D721Med (cell line): ENCODE measurements at places on chromosomes 5 and 9.
A peak's percentile ranks its signal among the peaks of the same experiment; 100 is the strongest.

GRCh38 chr5:40224421-40224820 lies 455.3 kb upstream of the PTGER4 start:
- no peak for DNase-seq

DNA sequence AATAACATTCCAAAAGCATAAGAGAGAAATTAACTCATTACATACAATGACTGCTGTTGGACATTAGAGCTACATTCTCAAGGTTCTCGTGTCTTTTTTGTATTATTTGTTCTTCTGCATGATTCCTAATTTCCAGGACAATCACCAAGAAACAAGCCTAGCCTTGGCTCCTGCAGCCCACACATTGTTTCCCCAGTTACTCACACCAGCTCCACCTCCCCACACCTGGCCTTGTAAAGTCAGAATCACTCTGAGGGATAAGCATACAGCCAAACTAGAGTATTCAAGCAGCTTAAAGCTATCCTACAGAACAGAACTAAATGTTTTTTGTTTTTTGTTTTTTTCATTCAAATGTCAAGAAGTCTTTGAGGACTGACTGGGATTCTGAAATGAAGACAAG lies 189.2 kb downstream of the HINT1 start:
- no peak for DNase-seq

DNA sequence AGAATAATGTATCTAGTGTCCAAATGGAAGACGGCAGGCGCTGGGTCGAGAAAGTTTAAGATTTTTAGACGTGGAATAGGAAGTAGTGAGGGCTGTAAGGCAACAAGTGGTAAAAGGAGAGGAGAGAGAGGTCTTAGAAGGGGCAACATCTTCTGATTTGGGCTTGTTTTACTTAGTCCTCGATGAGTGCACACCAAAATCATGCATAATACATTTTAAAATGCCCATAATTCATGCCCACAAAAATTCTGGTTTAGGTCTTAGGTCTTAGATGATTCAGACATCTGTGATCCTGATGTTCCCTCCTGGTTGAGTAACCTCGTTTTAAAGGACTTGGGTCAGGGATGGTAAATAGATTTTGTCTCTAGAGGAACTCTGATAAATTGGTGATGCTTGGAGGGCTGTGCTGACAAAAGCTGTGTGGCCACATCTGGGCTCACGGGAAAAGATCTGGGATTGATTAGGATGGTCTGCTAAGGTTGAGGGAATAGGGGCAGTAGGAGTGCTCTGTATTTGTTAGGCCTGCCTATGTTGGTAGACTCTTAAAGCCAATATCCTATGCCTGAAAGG lies 476.3 kb downstream of the CCDC171 start:
- DNase-seq, result no peak

DNA sequence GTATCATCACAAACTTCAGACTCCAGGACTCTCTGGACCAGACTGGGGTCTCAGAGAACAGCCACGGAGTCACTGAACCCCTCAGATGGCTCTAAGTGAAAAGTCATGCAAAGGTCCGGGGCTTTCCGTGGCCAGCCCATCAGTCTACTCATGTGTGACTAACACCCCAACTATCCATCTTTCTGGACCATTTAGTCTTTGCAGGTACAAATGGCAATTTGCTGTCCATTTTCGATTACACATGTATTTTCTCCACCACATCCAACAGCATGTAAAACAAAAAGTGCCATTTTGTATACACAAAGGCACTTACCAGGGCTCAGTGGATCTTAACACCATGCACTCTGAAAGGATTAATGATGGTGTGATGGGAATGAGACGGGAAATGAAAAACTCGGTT lies 387.7 kb downstream of the BNC2 start:
- DNase-seq, result no peak

GRCh38 chr5:6868575-6869215 lies 155.5 kb downstream of the TENT4A start:
- no peak for DNase-seq

GRCh38 chr5:55973296-55973695 lies 21.5 kb downstream of the IL6ST start:
- no peak for DNase-seq

DNA sequence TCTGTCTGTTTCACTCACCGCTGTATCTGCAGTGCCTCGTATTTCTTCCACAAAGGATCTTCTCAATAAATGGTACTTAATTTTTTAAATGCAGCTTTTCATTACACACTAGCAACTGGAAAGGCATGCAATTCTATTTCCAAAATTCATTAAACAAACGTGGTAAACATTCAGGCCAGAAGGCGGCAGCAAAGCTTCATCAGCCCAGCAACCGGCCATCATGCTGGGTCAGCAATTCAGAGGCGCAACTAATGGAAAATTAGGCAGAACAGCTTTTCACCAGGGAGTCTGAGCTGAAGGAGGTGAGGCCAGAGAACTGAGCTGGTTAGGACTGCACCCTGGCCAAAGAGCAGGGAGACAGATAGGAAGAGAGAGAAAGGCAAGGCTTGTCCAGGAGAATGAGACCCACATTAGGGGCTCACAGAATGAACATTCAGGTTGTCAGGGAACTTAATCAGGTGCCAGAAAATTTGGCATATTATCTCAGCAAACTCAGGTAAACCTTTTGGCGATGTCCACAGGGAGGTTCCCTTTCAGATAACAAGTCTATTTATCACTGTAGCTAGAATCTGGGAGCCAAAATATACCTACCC lies 17.7 kb upstream of the RNF180 start:
- DNase-seq, result peak; percentile 22

GRCh38 chr9:11874414-11874813 lies 818.8 kb upstream of the TYRP1 start:
- DNase-seq, result no peak

DNA sequence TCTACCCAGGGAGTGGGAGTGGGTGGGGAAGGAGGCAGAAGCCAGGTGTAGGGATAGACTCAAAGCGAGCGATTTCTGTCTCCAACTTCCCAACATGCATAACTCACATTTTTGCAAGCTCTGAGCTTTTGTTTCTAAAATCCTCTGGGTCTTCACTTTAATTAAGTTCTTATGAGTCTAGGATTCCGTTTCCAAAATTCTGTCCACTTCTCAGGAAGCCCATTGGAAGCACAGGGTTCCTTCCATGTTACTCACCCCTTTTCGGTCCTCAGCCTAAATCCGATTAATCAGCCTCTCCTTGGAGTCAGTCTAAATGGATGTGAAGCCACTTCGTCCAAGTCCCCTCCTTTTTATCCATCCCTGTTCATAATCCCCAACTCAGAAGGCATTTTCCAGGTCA lies 1.4 kb downstream of the GPX3 start:
- no peak for DNase-seq

- DNase-seq, result no peak
These were observed 19.5 kb upstream of the IRF1 start for GRCh38 chr5:132510076-132510475.

GRCh38 chr5:591746-592145 lies 20.4 kb upstream of the CEP72 start:
- no peak for DNase-seq

DNA sequence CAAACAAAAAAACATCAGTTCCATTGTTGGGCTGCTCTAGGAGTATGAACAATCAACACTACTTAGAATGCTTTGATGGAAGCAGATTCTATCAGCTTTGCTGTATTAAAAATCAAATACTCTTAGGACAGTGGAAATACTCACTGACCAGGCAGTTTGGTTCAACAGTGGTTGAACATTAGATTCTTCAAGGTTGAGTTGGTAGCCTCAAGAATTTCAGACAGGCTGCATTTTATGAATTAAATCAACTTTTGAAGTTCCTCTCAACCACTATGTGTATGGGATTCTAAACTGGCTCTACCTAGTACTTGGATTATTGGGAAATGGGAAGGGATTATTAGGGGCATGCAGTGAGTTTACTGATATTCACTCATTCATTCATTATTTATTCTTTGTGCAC lies 35.0 kb downstream of the ACTBL2 start:
- no peak for DNase-seq

DNA sequence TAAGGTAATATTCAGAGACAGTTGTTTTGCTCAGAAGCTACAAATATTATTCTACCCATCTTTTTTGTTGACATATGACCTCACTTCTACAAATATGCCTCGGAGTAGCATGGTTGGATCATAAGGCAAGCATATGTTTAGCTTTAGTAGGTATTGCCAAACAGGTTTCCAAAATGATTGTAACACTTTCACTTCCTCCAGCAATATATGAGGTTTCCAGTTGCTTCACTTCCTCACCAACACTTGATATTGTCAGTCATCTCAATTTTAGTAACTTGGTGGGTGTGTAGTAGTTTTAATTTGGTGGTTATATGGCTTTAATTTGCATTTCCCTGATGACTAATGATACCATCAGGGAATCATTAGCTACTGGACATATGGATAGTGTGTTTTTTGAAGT lies 46.7 kb downstream of the TNFSF8 start:
- DNase-seq, result no peak

DNA sequence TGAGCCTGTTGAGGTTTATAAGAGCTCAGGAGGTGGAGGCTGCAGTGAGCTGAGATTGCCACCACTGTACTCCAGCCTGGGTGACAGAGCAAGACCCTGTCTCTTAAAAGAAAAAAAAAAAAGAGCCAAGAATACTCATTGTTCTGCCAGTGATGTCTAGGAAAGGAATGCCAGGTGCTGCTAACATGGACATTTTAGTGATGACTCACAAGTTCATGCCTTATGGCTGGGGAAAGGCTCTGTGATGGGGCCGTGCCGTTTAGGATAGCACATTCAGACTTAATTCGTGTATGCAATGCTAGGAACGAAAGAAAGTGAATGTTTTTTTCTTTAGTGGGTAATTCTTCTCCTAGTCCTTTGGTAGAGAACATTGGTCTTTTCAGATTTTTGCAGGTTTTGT lies 134.2 kb downstream of the ARHGAP26 start:
- no peak for DNase-seq

DNA sequence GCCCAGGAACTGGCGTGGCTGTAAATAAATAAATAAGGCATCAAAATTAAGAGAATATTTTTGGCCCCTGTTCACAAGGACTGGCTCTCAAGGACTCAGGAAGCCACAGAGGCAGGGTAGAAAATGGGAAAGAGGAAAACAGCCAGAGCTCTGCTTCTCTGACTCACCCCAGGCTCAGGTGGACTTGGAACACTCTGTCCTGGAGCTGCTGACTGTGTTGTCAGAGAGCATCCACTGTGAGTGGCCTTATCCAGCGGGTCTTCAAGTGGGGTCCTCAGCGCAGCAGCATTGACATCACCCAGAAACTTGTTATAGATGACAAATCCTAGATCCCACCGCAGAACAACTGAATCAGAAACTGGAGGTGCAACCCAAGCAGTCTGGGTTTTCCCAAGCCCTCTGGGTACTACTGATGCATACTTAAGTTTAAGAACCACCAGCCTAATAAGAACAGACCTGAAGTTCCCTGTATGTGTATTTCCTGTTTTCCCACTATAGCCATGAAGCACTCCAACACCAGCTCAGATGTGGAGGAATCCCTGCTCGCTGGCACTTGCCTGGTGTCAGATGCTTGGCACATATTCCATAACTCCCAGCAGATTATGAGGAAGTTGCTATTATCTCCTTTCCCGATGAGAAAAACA lies 20.5 kb downstream of the ADRA1B start:
- no peak for DNase-seq

DNA sequence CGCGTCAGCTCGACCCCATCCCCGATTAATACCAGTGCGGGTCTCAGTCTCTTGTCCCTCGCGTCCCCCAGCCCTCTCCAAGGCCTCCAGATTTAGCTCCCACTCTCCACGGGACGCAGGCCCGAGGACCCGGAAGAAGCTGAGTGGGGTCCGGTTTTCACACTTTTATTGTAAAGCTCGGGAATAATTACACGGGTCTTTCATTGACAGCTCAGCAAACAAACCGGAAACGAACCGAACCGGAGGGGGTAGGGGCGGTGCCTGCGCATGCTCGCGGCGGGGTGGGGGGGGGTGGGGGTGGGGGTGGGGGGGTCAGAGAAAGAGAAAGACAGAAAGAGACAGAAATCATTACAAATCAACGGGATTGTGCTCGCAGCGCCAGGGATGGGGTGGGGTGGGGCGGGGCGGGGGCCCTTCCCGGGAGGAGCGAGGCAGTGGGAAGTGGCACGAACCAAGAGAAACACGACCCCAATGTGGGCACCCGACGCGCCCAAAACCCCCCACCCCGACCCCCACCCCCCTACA lies 27.9 kb downstream of the PCDH1 start:
- peak; percentile 65 for DNase-seq

DNA sequence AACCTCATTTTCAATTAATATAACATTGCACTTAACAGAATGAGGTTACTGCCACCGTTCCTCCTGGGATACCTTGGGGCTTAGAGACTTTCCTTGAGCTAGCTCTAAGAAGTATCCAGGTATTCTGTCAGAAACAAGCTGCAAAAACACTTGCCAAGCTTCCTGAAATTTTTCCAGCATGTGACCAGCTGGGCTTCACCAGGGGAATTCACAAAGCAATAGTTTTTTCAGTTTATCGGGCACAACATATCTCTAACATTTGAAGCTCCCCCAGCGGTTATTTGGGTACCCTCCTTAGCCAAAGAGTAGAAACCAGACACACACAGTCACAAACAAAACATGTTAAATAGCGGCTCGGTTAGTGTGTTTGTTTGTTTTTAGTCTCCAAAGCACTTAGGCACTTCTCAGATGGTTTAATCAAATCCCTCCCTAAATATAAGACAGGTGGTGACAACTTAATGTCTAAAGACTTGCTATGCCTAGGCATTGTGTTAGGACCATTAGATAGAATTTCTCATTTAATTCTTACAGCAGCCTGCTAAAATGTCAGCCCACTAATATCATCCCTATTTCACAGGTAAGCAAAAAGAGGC lies 278.2 kb downstream of the GLIS3 start:
- DNase-seq, result no peak

- no peak for DNase-seq
These were observed 26.9 kb upstream of the OLFM1 start for GRCh38 chr9:135060461-135061116.

GRCh38 chr9:96219026-96219899 lies 82.7 kb downstream of the HSD17B3 start:
- no peak for DNase-seq
